ENCODE measurements at places on chromosomes 16 and 17.

GRCh38 chr17:80619535-80620235 lies 75.0 kb downstream of the RPTOR start:
- no peak for DNase-seq

DNA sequence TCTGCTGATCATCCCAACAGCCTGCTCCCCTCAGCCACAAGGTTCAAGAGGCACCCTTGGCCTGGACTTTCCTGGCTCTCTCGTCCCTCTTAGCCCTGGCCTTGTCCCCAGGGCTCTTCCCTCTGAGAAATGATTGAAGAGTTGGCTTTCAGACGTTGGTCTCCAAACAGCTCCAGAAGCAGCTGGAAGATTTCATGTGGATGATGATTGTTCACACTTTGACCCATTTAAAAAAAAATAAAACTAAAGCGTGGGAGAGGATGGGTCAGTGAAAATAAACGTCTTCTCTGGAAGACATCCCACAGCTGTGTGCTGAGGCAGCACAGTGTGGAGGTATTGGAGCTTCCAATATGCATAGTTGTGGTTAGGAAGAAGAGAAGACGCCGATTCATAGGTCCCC lies 54.7 kb upstream of the CDH11 start:
- DNase-seq: no peak

- DNase-seq: no peak
Measured at GRCh38 chr17:40372031-40372430, 7.5 kb upstream of the GJD3 start.

GRCh38 chr16:17261197-17261858 lies 209.4 kb downstream of the XYLT1 start:
- no peak for DNase-seq

DNA sequence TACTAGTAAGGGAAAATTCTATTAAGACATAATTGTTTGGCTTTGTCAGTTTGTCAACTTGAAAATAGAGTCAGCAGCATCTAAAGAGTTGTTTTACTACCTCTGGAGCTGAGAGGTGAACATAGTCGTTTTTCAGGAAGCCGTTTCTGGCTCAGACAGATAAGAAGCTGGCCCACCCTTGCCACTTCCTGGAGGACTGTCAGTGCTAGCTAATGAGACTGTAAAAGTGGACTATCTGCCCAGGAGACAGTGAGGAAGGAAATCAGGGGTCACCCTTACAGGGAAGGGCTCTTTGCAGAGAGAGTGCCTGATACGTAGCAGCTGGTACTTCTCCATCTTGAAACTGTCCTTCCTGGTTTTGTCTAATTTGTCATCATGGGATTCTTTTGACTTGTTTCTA lies 328.7 kb downstream of the WWOX start:
- DNase-seq: no peak
